HCEC 1CT (cell line): ENCODE measurements at places on chromosomes 3 and 15.

DNA sequence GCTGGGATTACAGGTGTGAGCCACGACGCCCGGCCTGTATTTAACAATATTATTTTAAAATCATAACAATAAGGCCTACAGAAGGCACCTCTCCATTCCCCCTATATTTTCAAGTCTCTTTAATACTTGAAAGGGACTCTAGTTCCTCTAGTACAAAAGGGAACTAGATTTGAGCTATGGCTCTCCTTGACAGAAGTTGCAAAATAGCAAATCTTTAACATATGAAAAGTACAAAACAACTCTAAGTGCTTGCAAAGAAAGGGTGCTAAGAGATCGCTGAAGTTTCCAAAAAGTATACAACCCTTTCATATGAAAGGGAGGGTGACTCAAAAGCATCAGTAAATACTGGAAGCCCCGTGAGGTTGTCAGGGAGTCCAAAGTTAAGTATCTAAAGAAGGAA lies 23.8 kb downstream of the AP3S2 start:
- no peak for DNase-seq

DNA sequence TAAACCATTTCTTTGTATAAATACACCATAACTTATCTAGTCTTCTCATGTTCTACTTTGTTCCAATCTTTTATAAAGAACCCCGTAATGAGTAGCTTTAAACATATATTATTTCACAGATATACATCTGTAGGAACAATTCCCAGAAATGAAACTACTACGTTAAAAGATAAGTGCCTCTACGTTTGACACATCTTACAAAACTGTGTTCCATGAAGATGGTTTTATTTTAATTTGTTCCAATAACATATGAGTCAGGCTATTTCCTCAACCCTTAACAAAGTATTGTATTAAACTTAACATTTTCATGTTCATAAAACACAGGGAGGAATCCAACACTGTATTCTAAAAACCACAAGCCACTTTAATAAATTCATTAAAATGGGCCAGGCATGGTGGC lies 52.9 kb downstream of the TRPM7 start:
- no peak for DNase-seq

DNA sequence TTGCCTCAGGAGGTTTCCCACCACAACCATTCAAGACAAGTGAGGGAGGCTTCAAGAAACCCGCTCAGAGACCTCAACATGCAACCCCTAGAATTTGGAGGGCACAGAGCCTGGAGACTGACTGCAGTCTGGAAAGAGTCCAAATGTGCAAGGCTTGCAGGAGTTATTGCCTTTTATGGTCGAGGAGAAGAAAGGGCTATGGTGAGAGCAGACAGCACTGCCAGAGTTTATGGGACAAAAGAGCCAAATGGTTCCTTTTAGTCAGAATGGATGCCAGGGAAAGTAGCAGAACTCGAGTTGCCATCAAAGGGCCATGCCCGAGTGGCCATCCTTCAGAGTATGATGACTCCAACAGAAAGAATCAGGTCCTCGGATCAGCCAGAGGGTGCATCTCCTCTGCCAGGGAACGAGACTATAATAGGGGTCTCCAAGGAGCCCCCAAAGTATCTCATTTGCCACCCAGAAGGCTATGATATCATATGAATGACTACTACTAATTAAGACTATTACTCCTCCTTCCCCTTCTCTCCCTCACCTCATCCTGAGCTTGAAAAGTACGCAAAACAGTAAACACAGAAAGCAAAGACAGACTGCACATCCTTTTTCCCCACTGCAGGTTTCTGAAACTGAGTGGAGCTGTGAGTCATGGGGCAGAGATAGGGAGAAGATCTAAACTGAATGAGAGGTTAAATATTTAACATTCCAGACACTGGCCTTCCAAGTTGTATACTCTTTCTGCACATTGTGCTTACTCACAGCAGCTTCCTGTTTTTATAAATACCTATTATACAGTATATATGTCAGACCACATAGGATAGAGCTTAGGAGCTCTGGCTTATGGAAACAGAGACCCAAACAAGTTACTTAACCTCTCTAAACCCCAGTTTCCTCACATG lies 33.9 kb upstream of the TMCO5A start:
- peak; percentile 90 for DNase-seq

DNA sequence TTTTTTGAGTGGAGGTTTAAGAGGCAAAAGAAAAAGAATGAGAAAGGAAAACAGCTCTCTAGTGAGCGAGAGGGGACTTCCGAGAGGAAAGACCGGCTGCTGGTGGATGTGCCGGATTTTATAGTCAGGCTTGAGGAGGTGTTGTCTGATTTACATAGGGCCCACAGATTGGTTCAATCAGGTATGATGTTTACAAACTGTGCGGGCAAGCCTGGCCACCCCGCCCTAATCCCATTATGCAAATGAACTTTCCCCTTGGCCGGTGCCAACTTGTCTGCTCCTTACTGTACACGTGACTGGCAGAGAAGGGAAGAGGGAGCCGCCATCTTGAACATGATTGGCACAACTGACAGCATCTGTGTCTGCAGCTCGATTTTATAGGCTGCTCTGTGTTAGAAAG lies 44.7 kb downstream of the FAM43A start:
- no peak for DNase-seq

GRCh38 chr3:197149-197827 lies 725 bp downstream of the CHL1 start:
- DNase-seq, result no peak

- no peak for DNase-seq
These were observed 25.0 kb upstream of the GOLGA6L2 start for GRCh38 chr15:23472033-23472432.

DNA sequence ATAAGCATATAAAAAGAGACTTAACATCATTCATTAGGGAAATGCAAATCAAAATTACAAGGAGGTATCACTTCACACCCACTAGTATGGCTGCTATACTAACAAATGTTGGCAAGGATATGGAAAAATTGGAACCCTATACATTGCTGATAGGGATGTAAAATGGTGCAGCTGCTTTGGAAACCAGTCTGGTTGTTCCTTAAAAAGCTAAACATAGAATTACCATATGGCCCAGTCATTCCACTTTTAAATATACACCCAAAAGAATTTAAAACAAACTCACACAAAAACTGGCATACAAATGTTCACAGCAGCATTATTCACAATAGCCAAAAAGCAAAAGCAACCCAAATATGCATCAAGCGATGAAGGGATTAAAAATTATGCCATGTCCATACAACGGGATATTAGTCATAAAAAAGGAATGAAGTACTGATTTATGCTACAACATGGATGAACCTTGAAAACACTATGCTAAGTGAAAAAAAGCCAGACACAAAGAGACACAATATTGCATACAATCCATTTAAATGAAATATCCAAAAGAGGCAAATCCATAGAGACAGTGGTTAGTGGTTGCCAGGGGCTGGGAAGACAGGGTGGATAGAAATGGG lies 118.3 kb downstream of the OSBPL10 start:
- DNase-seq, result peak; percentile 73

GRCh38 chr3:72960812-72961518 lies 35.6 kb upstream of the PPP4R2 start:
- DNase-seq, result peak; percentile 40
